ENCODE measurements at places on chromosomes 7 and 10.

- DNase-seq = no peak
Measured at GRCh38 chr10:125699562-125700143, 16.7 kb upstream of the TEX36 start.

- no peak for DNase-seq
Measured at GRCh38 chr10:128511284-128511683, 385.1 kb upstream of the MKI67 start.

DNA sequence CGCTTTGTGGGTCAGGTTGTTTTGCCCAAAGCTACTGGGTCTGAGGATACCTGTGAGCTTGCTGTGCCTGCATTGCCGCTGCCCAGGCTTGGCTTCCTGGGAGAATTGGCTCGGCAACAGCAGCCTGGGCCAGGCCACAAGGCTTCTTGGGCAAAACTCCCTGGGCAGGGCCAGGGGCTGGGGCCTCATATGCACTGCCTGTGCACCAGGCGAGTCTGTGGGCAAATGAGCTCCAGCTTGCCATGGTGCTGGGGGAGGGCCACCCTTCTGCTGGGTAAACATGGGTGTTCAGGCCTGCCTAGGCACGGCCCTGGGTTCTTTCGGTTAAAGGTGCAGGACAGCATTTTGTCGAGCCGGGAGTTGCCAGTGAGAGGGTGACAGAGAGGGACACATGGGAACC, 19.4 kb downstream of the ZMIZ1 start:
- DNase-seq = no peak

GRCh38 chr10:78426181-78426580, 392.5 kb downstream of the RPS24 start:
- DNase-seq = no peak

GRCh38 chr7:42922017-42922753, 9.8 kb downstream of the PSMA2 start:
- DNase-seq = no peak

- no peak for DNase-seq
Measured at GRCh38 chr10:106033065-106033464, 1131.4 kb downstream of the SORCS1 start.
